Activated T-helper 9 cell treated with anti-CD3 and anti-CD28 coated beads, Interleukin-2, amount 50 U/mL, for 16 hours (primary cell): ENCODE measurements at places on chromosomes 3 and 15.

- DNase-seq, result no peak
Observed at GRCh38 chr3:158443632-158444031, 127.4 kb upstream of the MLF1 start.

GRCh38 chr3:183541235-183541655 lies 14.3 kb downstream of the KLHL6 start:
- DNase-seq, result no peak

DNA sequence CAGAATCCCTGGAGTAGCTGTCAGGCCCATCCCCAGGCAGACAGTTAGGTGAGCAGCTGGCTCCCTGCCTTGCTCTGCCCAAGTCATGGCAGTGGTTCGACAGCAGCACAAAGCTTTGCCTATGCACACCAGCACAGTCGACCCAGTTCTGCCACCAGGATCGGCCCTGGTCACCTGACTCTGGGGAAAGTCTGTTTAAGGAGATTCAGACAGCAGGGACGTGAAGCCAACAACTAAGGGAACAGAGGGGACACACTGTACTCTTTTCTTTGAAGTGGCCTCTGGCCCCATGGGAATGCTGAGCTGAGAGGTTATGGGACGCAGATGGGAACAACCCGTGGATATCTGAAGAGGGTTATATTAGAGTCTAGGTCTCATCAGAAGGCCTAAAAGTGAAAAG lies 134.8 kb downstream of the CHDH start:
- DNase-seq, result no peak

- DNase-seq, result no peak
Observed at GRCh38 chr3:111548092-111548491, 6.1 kb downstream of the CD96 start.

DNA sequence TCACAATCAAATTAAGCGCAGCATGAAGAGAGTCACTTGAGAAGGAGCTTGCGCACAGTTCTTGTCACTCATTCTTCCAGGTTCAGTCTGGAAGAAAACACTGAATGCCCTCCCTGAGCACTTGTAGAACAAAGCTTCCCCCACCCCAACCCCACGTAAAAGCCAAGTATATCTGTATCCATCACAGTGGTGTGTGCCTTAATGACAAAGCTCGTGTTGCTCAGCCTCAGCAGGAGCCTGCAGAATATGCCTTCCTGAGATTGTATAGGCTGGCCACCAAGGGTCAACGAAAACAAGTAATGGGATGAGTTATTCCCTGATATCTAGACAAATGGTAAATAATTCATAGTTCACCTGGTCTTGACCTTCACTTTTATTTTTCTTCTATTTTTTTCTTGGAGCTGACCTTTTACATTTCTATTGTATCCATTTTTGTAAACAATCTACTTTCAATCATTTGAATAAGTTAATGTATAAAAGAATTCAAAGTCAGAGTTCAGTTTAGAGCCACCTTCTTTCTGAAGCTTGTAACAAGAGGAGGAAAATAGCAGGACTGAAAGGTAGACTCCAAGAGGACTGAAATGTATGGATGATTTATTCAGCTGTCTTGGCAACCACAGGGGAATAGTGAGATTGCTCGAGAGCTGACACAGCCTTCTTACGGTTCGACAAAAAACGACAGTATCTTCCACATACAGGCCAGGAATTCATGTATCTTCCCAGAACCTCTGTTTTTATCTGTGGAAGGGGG lies 405.5 kb upstream of the TPM1 start:
- no peak for DNase-seq

GRCh38 chr3:11770477-11771391 lies 76.0 kb downstream of the TAMM41 start:
- DNase-seq, result peak; percentile 49

DNA sequence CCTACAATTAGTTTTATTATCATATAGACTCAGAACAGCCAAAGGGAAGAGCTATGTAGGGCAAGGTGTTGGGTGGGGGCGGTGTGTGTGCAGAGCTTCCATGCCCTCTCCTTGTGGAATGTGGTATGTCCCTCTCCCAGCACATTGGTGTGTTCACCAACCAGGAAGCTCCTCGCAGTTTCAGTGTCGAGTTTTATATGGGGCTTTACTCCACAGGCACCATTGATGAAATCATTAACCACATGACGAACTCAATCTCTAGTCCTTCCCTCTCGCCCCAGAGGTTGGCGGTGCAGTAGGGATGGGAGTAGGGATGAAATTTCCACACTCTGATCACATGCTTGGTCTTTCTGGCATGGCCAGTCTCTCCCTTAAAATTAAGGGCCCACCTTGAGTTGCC lies 13.6 kb upstream of the SRP14 start:
- DNase-seq, result no peak

DNA sequence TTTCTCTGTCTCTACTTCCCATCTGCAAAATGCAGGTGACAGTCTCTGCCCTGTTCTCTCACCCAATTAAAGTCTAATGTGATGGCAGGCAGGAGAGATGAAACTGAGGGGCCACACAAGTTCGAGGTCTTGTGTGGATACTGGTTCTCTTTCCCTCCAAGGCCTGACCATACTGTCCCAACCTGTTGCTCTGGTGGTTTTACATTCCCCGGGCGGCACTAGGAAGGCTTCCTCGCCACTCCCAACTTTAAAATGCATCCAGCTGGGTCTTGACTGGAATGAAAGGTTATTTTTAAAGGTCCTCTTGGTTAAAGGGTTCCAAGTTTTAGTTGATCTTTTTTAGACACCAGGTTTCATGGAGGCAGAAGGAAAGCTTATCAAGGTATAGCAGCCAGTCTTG lies 37.2 kb downstream of the WHAMM start:
- no peak for DNase-seq

- DNase-seq, result no peak
Observed at GRCh38 chr3:31399271-31399670, 133.5 kb upstream of the STT3B start.

GRCh38 chr3:24310887-24311286 lies 183.8 kb downstream of the THRB start:
- no peak for DNase-seq

DNA sequence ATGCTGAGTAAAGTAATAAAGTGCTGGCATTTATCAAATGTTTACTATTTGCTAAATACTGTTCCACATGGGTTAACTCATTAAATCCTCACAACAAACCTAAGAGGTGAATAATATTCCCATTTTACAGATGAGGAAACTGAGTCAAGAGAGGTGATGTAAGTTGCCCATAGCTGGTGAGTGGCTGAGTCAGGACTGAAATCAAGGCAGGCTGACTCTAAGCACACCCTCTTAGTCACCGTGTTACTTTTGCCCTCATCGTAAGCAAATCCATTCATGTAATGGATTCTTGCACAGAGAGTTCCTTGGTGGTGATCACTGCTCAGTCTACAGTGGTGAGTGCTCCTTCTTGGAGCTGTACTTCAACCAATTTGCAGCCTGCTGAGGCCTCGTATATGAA lies 28.9 kb upstream of the PTX3 start:
- DNase-seq, result no peak

DNA sequence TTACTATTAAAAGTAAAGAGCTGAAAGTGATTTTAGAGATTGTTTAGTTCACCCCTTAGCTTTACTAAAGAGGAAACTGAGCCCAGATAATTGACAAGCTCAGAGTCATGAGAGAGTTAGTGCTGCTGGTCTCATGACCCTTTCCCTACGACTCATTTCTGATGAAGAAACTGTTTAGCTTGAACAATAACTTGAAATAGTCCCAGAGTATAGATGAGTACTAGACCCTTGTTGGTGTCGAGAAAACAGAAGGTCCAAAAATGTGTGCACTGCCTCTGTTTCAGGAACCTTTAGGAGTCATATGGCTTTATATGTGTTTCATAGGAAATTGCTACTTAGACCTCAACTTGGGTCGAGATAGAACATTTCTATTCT lies 58.2 kb downstream of the IL16 start:
- no peak for DNase-seq

GRCh38 chr3:68964694-68965093 lies 32.3 kb upstream of the TAFA4 start:
- DNase-seq, result no peak

DNA sequence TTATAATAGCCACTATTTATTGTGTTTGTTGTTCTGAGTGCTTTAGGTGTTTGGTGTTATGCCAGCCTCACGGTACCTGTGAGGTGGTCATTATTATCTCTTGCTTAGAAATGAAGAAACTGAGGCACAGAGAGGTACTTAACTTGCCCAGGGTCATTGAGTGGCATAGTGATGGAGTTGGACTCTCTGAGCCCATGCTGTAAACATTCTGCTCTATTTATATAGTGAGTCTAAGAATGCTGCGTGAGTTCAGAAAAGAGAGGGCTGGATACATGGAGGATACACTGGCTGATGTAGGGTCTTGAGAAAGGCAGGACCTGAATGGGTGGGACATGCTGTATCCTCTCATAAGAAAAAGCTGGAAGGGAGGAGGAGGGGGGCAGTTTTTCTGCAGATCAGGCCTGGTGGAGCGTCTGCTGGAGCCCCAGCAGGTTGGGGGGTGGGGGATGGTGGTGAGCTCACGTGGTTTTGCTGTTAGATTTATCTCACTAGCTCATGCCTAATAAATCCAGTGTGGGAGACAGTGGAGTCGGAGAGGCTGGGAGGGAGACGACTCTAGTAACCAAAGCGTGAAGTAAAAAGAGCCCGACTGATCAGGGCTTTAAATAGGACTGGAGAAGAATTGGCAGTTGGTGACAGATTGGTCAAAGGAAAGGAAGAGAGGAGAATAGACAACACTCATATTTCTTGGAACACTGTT lies 16.0 kb downstream of the MED12L start:
- DNase-seq, result no peak

DNA sequence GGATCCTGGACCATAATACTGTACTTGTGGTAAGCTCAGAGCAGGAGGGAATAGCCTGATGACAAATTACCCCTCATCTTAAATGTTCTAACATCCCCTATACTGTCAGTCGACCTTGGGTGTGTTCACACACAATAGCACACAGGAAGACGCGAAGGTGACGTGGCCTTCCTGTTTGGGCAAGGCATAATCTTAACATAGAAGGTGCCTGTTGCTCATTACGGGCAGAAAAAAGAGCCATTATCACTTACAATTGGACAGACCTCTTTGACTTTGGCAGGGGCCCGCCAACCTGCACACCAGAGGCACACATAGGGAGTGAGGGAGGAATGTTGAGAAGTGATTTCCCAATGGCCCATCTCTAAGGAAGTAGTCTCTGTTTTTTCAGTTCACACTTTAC lies 144.2 kb downstream of the ANO10 start:
- peak; percentile 36 for DNase-seq

DNA sequence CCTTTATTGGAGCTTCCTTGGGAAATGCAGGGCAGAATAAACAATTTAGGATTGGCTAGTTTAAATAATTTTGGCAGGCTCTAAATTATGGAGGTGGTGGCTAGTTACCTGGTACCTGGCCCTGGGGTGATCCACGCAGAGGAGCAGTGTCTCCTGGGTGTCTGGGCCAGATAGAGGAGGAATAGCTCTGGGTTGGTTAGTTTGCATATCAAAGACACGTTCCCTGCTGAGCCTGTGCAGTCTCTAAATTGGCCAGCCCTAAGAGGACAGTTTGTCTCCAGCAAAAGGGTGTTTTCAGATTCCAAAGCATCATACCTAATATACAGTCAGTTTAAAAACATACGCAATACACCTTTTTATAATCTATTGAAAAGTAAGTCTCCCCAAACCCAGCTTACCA lies 333.3 kb upstream of the TPM1 start:
- DNase-seq, result no peak

DNA sequence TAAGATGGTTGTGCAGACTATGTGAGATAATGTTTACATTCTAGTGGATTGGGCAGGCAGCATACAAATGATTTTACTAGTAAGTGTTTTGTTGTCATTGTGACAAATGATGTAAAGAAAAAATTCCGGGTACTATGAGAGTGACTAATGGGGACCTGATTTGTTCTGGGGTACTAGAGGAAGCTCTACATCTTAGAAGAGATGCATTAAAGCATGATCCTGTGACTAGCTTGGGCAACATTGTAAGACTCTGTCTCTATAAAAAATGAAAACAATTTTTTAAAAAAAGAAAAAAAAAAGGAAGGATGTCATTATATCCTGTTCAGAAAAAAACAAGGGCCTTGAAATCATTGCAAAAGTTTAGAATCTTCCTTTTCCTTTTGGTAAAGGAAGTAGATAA lies 58.1 kb upstream of the MYRIP start:
- DNase-seq, result no peak

- no peak for DNase-seq
Observed at GRCh38 chr3:1406250-1406649, 313.4 kb downstream of the CNTN6 start.

GRCh38 chr15:74845208-74845568 lies 2.2 kb upstream of the ULK3 start:
- peak; percentile 19 for DNase-seq

- DNase-seq, result no peak
Observed at GRCh38 chr3:99741588-99741987, 76.1 kb upstream of the CMSS1 start.

GRCh38 chr3:69930564-69930963 lies 69.0 kb upstream of the SAMMSON start:
- DNase-seq, result no peak
